Activated naive CD8-positive, alpha-beta T cell treated with anti-CD3 and anti-CD28 coated beads, Interleukin-2, amount 10 ng/mL, durations not matched to agents 7 days and 5 days (primary cell): ENCODE measurements at places on chromosomes 2 and 18. TPM values are rescaled to one million over a fixed set of nuclear protein-coding genes. Genes with fewer than 3 reads are reported as not detected.

GRCh38 chr2:195595825-195596224, 61.2 kb upstream of the SLC39A10 start:
- DNase-seq = no peak

GRCh38 chr2:103868396-103868795, 985.5 kb upstream of the POU3F3 start:
- DNase-seq = no peak

DNA sequence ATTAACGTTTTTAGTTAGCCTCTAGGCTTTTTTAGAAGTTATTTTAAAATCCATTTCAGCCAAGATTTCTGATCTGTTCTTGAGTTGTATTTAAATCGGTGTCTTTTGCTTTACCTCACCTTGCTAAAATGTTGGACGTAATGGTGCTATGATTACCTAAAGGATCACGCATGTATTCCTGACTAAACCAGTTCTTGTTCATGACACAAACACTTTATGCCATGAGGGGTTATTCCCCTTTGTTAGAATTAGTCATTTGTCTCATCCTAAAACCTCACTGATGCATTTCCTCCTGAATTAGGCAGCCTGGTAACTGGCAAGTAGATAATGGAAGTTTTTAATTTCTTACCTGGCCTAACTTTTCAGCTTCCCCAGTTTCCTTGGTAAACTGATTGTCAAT, 185.4 kb upstream of the TANK start:
- DNase-seq = no peak

DNA sequence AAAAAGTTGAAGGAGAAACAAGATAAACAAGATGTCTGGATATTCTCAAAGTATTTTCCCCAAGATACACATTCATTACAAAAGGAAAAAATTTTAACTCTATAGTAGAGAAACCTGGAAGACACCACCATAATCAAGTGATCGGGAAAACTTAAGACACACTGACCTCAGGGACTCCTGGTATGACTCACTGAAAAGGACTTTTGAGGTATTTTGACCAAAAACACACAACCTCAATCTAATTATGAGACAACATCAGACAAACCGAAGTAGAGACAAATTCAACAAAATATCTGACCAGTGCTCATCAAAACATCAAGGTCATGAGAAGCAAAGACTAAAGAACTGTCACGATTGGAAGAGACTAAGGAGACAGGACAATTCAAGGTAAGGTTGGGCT, 34.7 kb downstream of the LPIN2 start:
- no peak for DNase-seq

- DNase-seq = no peak
Observed at GRCh38 chr2:231627384-231628120, 34.9 kb downstream of the TEX44 start.

DNA sequence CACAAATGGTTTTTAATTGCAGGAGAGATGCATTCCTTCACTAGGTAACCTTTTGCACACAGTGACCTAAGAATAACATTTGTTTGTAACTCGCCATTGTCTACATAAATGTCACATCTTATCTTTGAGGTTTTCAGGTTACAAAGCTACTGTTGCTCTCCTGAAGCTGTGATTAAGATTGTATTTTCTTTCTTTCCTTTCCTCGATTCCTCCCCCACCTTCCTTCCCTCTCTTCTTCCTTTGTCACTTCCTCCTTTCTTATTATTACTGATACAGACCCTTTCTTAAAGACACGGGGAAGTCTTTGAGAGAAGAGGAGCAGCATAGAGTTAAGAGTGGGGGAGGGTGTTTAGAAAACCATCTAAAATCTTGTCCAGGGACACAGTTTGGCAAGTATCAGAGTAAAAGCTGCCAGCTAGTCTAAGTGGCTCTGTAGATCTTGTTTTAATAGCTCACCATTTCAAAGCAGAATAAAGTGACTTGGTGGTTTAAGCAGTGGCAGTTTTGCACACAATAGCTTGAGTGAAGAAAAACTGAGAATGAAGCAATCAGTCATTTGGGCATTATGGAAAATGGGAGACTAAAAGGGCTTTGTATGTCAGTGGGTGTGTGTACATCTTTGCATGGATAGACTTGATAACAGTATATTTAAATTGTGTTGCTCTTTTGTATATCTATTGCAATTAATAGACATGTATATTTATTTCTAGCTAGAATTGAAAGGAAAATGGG, 10.9 kb downstream of the CERS6 start:
- DNase-seq = no peak

DNA sequence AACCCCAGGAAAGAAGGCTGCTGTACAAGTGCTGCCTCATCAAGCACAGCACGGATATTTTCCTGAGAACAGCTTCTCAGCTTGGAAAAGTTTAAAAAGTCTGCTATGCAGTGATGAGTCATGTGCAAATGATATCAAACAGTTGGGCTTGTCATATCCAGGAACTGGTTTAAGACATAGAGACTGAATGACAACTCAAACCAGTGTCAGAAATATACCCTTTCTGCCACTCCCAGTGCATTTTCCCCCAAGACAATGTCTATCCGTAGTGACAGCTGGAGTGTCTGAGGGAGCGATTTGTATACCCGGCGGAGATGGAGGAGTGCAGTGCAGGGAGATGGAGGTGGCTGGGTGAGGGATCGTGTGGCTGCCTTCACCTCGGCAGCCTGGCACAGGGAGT, 28.2 kb downstream of the SOX11 start:
- no peak for DNase-seq

DNA sequence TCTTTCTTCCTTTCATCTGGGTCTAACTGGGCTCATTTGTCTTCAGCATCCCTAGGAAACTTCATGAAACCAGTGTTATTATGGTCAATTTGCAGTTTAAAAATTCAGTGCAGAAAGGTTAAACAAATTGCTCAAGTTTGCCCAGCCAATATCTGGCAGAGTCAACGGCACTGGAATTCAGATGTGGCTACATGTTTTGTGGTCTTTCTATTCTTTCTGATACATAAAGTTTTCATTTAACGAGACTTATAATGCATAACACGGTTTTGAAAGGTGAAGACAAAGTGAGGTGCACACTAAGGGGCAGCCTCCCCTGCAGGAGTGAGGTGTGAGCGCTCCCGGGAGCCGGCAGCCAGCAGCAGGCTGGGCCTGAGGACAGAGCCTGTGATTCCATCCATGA, 164.6 kb downstream of the RTP5 start:
- DNase-seq = no peak

The THSD7B gene
- total RNA-seq = not detected
